ENCODE measurements at places on chromosomes 16 and 17. TPM values are rescaled to one million over a fixed set of nuclear protein-coding genes. Genes with fewer than 3 reads are reported as not detected.

DDX52 gene
- 30.0 TPM for total RNA-seq

ICAM2 gene
- 40.1 TPM for total RNA-seq

NUDT7 gene
- 1.5 TPM for total RNA-seq

NAGS gene
- 0.42 TPM for total RNA-seq

CDH11 gene
- total RNA-seq, result 0.31 TPM

C16orf46 gene
- total RNA-seq, result not detected

CHD9NB gene
- not detected for total RNA-seq

KRT15 gene
- not detected for total RNA-seq

DYNLRB2 gene
- not detected for total RNA-seq

CCDC137 gene
- total RNA-seq, result 4.4 TPM

PDILT gene
- total RNA-seq, result not detected

ERAL1 gene
- 11.1 TPM for total RNA-seq

KRTAP2-1 gene
- not detected for total RNA-seq

TBC1D3E gene
- not detected for total RNA-seq

KRTAP4-4 gene
- total RNA-seq, result not detected

COX11 gene
- 18.9 TPM for total RNA-seq

ZNF598 gene
- 18.6 TPM for total RNA-seq

TP53TG3C gene
- 0.31 TPM for total RNA-seq

ACSM2A gene
- total RNA-seq, result not detected

SSTR5 gene
- not detected for total RNA-seq

PERCC1 gene
- 0.84 TPM for total RNA-seq

PMFBP1 gene
- total RNA-seq, result 0.31 TPM

TPSG1 gene
- not detected for total RNA-seq

ENPP7 gene
- total RNA-seq, result not detected

DCAF7 gene
- total RNA-seq, result 5.4 TPM

TERB1 gene
- total RNA-seq, result 0.42 TPM

KCTD19 gene
- total RNA-seq, result under 0.01 TPM

CPHXL2 gene
- total RNA-seq, result not detected

SEPTIN12 gene
- not detected for total RNA-seq

Data from mononuclear cell (primary cell).